Amygdala (tissue), 56 donors: ENCODE measurements at places on chromosomes 2 and 18.

DNA sequence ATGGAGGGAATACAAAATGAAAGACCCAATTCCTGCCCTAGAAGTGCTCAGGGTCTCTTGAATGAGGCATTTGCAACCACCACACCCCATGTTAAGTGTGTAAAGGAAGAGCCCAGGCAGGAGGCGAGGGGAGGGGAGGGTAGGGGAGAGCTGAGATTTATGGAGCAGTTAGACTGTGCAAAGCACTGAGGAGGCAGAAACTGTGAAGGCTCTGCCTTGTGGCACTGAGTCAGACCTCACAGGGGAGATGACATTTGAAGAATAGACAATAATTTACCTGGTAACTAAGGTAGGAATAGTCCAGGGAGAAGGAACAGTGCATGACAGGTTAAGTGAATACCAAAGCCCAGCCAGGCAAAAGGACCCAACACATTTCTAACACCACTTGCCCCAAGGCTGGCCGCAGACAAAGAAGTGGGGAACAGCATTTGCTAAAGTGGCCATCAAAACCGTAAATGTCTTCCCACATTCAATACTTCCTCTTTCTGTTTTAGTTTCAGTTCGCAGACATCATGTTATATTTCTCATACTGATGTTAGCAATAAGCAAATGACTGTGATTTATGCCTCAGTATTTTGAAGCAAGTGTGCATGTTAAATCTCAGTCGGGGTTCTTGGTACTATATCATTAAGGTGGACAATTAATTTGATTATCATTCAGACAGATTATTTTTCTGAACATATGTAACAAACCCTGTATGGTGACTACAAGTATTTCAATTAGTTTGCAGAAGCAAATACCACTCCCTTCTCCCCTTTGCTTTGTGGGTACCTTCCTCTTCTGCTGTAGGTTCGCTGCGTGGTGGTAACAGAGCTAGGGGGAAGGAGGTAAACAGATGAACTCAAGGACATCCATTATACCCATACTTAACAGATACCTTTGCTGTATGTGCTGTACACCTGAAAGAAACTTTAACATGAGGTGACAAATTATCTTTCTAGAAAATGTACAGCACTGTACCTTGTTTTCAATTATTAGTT lies 27.5 kb downstream of the CDH20 start:
- no peak for DNase-seq

DNA sequence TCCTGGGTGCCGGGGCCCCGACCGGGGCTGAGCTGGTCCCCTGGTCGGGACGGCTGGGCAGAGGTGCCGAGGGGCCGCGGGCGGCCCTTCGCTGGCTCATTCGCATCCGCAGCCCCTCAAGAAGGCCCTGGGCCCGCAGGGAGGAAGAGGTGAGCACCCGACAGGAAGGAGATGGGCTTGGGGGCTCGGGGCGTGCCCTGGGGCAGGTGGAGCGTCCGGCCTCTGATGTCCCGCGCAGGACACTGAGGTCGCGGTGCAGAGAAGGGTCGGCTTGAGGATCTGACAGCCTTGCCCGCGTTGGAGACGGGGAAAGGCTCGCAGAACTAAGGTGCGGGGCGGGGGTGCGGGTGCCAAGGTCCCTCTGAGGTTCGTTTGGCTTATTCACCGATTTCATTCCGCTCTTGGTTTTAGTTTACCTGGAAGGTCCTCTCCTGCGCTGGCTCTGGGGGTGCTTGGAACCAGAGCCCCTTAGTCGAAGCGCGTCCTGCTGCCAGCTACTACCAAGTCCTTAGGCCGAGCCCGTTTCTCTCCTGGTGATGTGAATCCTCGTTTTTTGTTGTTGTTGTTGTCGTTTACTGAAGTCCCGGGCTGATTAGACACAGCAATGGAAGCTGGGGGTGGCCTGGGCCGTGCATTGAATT lies 18.9 kb upstream of the CD8A start:
- DNase-seq: no peak

DNA sequence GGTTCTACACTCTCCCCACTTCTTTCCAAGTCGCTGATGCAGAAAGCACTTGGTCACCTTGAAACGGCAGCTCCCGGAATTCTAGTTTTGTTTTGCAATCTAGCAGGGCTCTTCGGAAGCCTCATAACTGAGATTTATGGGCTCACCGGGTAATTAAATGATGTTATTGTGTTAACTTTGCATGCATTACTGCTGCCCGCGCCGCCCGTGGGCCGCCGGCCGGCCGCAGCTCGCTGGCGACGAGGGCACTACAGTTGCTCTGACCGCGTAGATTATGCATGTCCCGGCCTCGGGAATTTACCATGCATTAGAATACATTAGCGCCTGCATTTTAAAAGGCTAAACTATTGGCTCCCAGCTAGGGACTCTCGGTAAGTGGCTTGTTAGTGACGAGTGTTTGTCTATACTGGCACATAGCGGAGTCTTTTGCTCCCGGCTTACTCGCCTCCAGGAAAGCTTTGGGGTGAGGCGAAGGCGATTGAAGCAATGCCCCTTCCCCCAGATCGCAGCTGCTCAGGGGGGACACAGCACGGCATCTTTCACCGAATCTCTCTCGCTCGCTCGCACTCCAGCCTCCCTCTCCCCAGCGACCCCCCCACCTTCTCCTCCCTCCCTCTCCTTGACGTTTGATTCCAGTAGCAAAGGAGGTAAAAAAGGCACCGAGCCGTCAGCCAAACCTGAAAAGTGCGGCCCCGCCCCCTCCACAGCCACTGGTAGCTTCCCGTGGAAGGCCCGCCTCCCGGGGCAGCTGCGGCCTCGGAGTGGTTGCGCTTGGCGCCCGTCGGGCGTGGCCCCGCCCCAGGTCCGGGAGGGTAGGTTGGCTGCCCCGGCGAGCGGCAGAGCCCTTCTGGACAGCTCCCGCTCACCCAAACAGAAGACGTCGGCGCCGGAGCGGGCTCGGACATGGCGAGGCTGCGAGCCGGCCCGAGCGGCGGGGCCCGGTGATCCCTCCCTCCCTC lies at the start of gene ONECUT2:
Gene ONECUT2, plus strand, starts transcription at position 839 of the 959 bp plus-strand sequence. CDS start 343 bp downstream, outside the sequence.
- DNase-seq: peak; percentile 62

- DNase-seq: no peak
Observed at GRCh38 chr2:1979569-1979968, 235.3 kb upstream of the PXDN start.

DNA sequence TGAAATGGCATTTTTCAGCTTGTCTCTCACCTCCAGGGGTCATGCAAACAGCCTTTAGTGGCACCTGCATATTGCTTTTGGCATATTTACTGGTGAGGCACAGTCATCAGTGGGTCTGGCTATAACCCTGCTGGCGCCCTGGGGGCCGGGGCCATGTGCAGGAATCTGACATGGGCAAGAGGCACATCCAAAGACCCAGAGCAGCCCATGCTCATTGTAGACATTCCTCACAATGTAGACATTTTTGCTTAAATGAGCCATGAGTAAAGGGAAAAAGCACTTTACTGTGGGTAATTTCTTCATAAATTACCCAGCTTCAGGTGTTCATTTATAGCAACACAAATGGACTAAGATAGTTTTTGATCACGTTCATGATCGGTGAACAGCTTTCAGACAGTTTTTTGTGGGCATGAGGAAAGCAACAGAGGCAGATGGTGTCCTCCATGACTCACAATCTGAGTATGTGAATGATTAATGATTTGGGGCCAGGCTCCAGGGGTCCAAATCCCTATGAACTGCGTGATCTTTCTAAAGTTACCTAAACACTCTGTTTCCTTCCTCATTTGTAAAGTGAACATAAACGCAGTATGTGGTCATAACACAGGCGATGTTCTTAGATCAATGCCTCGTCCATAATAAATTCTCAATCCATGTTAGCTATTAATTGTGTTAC lies 85.8 kb downstream of the LIPG start:
- no peak for DNase-seq

DNA sequence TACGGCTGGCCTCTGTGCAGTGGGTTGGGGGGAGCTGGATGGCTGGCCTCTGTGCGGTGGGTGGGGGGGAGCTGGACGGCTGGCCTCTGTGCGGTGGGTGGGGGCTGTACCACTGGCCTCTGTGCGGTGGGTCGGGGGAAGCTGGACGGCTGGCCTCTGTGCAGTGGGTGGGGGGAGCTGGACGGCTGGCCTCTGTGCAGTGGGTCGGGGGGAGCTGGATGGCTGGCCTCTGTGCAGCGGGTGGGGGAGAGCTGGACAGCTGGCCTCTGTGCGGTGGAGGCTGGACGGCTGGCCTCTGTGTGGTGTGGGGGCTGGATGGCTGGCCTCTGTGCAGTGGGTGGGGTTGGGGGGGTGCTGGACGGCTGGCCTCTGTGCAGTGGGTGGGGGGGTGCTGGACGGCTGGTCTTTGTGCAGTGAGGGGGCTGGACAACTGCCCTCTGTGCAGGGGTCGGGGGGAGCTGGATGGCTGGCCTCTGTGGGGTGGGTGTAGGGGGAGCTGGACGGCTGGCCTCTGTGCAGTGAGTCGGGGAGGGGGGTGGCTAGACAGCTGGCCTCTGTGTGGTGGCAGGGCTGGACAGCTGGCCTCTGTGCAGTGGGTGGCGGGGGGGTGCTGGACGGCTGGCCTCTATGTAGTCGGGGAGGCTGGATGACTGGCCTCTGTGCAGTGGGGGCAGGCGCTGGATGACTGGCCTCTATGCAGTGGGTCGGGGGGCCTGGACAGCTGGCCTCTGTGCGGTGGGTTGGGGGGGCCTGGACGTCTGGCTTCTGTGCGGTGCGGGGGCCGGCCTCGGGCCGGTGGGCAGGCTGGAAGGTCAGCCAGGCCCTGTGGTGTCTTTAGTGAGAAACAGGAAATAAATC lies 31.9 kb downstream of the NFATC1 start:
- no peak for DNase-seq

GRCh38 chr18:73896685-73897084 lies 250.9 kb downstream of the FBXO15 start:
- no peak for DNase-seq

DNA sequence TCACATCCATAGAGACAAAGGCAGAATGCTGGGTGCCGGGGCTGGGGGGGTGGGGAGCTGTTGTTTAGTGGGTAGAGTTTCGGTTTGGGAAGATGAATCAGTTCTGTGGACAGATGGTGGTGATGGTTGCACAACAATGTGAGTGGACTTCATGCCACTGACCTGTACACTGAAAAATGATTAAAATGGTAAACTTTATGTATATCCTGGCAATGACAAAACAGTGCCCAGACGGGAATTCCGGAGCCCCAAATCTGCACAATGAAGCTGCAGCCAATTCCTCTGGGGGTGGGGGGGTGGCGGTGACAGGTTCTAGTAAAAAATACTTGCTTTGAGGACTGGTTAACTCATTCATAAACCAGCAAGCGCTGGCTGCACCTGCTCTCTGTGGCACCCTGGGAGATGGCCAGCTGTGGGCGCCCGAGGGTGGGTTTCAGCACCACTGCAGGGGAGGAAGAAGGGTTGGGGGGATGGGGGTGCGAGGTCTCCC lies 81.8 kb upstream of the HPCAL1 start:
- DNase-seq: no peak
